GM12878 (cell line): ENCODE measurements at places on chromosomes 2 and 18. TPM values are rescaled to one million over a fixed set of nuclear protein-coding genes. Genes with fewer than 3 reads are reported as not detected.

TEX44 gene
- total RNA-seq = not detected in 2 replicates

VWA3B gene
- total RNA-seq = not detected in 2 replicates

FAM117B gene
- total RNA-seq = 6.7 and 7.6 TPM in 2 replicates

LYG1 gene
- total RNA-seq = 0.21 TPM in 1 of 2 replicates, not detected in the other

KLHL14 gene
- 0.05 TPM in 1 of 2 replicates, not detected in the other for total RNA-seq

ZNF2 gene
- total RNA-seq = 3.5 TPM in 2 replicates

PSMA8 gene
- total RNA-seq = not detected in 2 replicates

CD8B2 gene
- not detected in 2 replicates for total RNA-seq

REG1B gene
- total RNA-seq = 2.7 and 3.9 TPM in 2 replicates

- no peak for DNase-seq
Measured at GRCh38 chr18:76169733-76170132, 325.3 kb downstream of the ZNF516 start.

GRCh38 chr2:162265666-162266459, 22.6 kb upstream of the FAP start:
- DNase-seq = no peak

DNA sequence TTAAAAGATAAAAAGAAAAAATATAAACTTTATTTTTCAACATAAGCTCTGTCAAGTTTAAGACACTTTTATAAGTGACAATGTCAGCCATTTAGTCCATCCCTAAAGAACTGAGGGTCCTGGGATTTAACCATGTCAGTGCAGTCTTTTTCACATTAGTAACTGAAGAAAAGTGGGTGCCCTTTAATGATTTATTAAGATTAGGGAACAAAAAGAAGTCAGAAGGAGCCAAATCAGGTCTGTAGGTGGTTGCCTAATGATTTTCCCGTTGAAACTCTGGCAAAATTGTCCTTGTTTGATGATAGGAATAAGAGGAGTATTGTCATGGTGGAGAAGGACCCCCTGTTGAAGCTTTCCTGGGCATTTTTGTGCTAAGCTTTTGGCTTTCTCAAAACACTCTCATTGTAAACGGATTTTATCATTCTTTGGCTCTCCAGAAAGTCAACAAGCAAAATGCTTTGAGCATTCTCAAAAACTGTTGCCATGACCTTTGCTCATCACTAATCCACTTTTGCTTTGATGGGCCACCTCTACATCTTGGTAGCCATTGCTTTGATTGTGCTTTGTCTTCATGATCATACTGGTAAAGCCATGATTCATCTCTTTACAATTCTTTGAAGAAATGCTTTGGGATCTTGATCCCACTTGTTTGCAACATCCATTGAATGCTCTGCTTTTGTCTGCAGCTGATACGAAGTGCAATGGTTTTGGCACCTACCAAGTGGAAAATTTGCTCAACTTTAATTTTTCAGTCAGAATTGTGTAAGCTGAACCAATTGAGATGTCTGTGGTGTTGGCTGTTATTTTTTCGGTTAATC, 22.0 kb downstream of the TSPYL6 start:
- no peak for DNase-seq

DNA sequence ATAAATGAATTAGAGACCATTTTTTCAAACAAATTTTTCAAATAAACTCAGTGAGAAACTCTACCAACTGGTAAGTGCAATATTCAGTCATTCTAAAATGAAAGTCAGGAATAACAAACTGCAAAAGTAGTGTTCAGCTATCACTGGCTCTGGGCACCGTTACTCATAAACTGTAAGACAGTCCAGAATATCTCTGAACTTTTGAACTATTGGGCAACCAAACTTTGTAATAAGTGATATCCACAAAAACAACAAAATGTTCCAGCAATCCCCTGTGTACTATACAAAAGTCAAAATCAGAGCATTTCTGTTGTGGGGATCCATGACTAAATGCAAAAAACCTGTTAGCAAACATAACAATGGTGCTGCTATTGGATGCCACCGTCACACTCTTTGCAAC, 56.3 kb downstream of the SLC25A12 start:
- DNase-seq = no peak

DNA sequence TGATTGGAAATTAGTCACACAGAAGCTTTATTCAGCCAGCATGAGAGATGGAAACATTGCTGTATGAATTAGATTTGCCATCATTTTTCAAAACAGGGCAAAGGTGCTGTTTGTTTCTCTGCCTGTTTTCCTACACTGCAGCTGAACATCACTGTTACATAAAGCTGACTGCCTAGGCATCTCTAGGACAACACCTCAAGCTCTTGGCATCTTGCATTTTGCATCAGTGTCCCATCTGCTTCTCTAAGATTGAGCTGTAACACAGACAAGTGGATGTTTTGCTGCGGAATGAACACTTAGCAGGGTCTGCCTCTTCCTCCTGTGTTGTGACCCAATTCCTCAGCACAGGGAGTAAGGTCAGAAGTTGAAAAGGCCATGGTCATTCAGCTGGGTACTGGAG, 4.9 kb downstream of the CCT7 start:
- DNase-seq = no peak

DNA sequence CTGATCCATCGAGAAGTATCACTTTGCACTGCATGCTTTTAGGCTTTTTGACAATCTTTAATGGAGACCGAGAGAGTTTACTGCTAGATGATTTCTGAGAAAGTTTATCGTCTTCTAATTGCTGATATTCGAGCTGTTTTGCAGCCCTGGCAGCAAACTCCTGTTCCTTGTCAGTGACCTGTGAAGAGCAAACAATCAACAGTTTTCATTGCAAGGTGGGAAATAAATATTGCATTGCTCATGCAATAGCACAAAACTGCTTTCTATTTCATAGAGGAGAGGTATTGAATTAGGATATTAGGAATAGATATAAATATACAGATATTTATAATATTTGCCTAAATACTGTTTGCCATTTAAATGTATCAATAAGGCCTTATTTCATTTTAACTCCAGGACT, 65.5 kb downstream of the EPB41L3 start:
- DNase-seq = no peak

DNA sequence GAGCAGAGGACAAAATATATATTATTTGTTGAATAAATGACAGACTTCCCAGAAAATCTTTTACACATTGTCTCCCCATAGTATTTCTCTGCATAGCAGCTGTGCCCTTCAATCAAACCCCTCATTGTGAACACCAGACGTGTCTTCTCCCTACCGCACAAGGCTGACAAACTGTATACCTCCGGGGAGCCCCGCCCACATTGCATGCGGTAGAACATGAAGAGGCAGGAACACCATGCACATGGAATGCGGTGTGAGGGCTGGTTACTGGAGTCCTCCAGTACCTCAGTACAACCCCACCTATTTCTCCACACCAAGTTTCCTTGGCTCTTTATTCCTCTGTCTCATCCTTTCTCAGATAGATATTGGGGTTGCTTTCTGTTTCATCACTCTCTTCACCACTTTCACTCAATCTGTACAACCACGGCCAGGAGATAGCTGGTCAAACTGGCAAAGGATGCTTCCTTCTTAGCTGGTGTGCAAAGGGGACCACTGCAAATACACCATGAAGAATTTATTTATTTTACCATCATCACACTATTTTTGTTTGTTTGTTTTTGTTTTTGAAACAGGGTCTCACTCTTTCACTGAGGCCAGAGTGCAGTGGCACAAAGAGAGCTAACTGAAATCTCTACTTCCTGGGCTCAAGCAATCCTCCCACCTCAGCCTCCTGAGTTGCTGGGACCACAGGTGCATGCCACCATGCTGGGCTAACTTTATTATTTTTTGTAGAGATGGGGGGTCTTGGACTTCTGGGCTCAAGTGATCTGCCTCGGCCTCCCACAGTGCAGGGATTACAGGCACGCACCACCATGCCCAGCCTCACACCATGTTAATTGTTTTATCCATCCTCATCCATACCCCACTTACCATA, 2.3 kb upstream of the NBAS start:
- DNase-seq = no peak

GRCh38 chr18:75350857-75351256, 76.6 kb downstream of the SMIM21 start:
- no peak for DNase-seq

GRCh38 chr2:178928077-178928476, 120.9 kb upstream of the TTN start:
- DNase-seq = peak; percentile 24

GRCh38 chr2:46216213-46216612, 81.0 kb upstream of the EPAS1 start:
- DNase-seq = no peak

- DNase-seq = no peak
Measured at GRCh38 chr2:98350411-98350810, 4.2 kb downstream of the CNGA3 start.

GRCh38 chr2:220904015-220904414, 668.1 kb downstream of the EPHA4 start:
- no peak for DNase-seq

DNA sequence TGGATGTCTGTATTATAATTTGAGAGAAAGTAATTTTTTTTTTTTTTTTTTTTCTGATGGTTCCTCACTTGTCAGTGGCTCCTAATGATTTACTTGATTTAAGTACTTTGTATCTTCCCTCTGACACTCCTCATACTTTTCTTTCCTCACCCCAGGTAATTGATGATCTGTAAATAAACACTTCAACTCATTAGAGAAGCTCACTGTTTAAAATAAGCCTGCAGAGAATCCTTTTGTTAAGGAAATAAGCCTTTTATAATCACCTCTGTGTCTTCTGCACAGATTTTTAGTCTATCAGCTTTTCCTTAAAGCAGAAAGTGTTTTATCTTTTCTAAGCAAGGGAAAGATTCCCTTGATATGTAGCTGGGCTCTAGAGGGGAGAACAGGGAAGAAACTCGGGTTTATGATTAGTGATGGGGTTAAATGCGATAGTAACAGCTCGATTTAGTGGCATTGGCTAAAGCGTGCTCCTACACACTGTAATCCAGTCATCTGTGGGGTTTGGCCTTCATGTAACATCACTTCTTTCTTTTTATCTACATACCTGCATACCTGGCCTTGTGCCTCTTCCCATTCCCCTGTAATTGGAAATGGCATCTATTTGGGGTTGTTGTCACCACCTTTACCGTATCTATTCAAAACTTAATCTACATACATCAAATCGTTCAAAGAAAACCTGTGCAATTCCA, 60.1 kb upstream of the LRRTM1 start:
- DNase-seq = no peak

GRCh38 chr18:63090334-63090733, 229.2 kb downstream of the BCL2 start:
- no peak for DNase-seq

GRCh38 chr18:159037-159652, 788 bp downstream of the USP14 start:
- DNase-seq = no peak

DNA sequence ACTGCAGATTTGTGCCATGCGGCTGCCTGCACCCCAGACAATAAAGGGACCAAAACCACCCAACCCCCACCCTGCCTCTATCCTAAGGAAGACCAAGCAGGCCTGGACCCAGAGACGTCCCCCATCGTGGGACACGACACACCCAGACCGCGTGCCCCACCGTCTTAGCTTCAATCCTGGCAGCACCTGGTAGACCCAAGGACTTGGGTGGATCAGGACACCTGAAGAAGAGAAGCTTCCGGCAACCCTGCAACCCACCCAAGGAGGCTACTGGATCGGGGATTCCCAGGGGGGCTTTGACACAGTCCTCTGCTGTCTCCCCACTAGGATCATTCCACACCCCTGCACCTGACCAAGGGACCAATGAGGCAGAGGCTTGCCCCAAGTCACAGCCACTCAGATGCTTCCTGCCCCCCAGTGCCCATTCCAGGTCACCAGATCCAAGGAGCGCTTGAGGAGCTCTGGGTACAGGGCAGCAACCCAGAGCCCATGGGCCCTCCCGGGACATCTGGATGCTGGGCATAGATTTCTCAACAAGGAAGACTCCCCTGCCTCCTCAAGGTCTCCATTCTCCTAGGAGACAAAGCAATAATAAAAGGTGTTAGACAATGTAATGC, 3.6 kb downstream of the ALPI start:
- no peak for DNase-seq
